ENCODE measurements at places on chromosomes 5 and 9.

DNA sequence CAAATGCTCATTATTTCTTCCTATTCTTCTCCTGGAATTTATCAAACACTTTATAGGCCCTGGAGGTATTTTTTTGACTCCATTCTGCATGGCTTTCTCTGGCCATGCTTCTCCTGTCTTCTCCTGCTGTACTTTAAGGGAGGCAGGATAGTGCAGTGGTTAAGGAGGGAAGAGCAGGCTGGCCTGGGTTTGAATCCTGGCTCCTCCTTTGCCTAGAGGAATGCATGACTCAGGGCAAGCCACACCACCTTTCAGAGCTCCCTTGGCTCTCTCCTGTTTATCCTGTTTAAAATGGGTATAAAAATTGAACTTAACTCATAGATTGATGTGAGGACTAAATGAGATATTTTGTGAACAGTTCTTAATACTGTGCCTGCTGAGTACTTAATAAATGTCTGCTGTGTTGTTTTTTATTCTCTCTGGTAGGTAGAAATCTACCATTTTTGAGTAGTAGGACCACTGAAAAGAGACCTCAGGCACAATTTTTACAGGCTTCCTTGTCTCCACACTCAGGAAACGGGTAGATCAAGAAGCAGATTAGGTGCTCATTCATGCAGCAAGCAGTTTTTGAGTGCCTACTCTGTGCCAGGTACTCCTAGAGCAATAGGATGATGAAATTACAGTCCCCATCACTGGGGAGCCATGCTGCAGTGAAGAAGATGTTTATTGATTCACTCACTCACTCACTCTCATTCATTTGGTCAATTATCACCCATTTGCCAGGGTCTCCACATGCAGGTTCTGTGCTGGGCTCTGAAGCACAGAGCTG lies 32.7 kb upstream of the ARAP3 start:
- peak; percentile 8 for DNase-seq

DNA sequence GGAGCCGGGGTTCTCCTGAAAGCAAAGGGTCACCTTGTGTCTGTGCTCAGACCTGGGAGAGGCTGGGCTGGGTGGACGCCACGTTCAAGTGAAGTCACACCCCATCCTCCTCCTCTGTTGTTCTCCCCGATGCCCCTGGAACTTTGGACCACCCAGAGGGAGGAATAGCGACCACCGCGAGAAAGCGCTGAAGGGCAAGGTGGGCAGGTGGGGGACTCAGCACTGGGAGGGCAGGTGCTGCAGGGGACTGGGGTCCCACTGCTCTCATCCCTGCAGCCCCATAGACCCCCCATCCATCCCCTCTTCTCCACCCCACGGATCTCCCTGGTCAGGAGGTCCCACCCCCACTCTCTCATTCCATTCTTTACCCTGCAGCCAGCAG lies 48.8 kb upstream of the COL5A1 start:
- DNase-seq, result no peak

DNA sequence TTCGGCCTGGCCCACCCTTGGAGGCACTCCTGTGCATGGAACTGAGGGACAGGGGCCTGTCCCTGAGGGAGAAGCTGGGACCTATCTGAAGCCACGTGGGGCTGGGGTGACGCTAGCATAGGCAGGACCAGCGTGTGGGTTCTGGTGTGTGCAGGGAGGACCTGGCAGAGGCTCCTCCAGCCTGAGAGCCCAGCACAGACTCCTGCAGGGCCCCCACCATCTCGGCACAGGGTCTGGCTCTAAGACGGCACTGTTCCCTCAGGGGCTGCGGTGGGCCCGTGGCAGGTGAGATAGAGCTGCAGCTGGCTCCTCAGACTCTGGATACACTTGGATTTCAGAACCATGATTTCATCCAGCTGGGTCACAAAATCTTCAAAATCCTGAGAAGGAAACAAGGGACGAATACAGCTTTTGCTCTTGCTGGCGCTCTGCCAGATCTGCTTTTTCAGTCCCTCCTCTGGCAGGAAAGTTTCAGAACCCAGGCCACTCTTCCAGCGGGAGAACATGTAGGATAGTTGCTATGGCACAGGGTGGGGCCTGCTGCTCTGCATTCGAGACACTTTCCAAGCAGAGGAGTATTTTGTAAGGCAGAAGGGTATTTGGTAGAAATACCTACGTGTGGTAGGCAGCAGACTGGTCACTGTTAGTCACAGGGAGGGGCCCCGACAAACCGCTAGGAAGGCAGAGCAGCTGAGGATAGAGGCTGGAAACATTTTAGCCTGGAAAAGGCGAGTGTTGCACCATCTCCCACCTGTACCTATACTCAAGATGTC lies 74.7 kb downstream of the KIF24 start:
- DNase-seq, result no peak

DNA sequence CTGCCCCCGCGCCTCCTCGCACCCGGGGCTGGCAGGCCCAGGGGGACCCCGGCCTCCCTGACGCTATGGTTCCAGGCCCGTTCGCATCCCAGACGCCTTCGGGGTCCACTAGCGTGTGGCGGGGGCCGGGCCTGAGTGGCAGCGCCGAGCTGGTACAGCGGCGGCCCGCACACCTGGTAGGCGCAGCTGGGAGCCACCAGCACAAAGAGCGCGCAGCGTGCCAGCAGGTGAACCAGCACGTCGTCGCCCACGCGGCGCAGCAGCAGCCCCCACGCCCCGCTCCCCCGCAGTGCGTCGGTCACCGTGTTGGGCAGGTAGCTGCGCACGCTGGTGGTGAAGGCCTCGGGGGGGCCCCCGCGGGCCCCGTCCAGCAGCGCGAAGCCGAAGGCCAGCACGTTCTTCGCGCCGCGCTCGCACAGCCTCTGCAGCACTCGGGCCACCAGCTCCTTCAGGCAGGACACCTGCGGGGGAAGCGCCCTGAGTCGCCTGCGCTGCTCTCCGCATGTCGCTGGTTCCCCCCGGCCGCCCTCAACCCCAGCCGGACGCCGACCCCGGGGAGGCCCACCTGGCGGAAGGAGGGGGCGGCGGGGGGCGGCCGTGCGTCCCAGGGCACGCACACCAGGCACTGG lies 548 bp downstream of the TERT start:
- no peak for DNase-seq

- no peak for DNase-seq
Observed at GRCh38 chr9:94800424-94801117, 74.1 kb downstream of the AOPEP start.

GRCh38 chr5:171499611-171500010 lies 80.2 kb downstream of the FGF18 start:
- no peak for DNase-seq

GRCh38 chr5:56060276-56061110 lies 65.7 kb upstream of the IL6ST start:
- DNase-seq, result no peak

- peak; percentile 25 for DNase-seq
Observed at GRCh38 chr5:71757590-71758543, 38.8 kb downstream of the CARTPT start.

GRCh38 chr5:56323505-56323904 lies 90.4 kb upstream of the ANKRD55 start:
- DNase-seq, result no peak

DNA sequence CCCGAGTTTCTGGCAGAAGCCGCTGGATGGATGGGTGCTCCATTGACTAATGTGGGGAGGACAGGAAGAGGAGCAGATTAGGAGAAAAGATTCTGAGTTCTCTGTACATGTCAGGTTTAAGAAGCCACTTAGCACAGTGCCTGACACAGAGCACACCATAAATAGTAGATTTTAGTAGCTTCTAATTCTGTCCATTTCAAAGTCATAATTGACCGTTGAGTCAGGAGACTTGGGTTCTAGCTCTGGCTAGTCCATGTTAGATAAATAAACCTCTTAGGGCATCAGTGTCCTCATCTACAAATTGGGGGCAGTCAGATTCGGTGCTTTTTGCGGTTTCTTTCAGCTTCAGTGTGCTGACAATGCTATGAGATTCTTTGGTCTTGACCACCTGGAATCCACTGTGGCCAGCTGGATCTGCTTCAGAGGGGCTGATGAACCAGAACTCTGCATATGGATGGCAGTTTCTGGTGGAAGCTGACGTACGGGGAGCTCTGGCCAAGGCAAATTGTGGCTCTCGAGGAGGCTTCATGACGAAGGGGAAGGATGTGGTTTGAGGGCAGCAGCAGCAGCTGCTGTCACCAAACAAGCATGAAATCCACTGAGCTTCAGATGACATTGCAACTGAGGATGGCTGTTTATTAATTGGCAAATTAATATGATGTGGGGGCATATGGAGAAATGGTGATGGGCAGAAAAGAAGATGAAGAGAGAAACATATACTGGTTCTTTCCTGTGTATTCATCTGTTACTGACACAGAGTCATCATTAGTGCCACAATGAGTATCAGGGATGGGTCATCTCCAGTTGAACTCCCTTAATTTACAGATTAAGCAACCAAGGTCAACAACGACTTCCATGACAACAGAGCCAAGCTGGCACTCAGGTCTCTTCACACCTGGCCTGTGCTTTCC lies 134.4 kb downstream of the AOPEP start:
- DNase-seq, result no peak

GRCh38 chr5:74113196-74113540 lies 487.2 kb downstream of the ARHGEF28 start:
- DNase-seq, result no peak

- no peak for DNase-seq
Observed at GRCh38 chr5:156361436-156362109, 34.6 kb downstream of the SGCD start.

Measured in NCI-H1092 treated with DMSO at 0.1 percent for 48 hours (cell line).